ENCODE measurements at places on chromosomes 6 and 20.

- DNase-seq, result no peak
Observed at GRCh38 chr20:19067986-19068385, 144.5 kb upstream of the SLC24A3 start.

DNA sequence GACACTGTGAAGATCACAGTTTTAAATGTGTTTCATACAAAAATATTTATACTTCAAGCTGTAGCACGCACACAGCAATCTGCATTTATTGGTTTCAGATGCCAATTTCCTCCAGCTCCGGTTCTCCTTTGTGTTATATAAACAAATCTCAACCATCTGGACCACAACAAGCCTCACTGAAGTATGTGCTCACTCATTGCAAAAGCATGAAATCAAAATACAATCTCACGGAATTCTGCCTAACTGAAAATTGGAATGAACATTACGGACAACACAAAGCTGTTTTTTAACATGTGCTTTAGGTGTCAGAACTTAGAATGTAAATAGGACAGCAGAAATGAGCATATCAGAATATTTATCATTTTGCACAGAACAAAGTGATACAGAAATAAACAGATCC lies 38.0 kb downstream of the RCAN2 start:
- DNase-seq, result no peak

DNA sequence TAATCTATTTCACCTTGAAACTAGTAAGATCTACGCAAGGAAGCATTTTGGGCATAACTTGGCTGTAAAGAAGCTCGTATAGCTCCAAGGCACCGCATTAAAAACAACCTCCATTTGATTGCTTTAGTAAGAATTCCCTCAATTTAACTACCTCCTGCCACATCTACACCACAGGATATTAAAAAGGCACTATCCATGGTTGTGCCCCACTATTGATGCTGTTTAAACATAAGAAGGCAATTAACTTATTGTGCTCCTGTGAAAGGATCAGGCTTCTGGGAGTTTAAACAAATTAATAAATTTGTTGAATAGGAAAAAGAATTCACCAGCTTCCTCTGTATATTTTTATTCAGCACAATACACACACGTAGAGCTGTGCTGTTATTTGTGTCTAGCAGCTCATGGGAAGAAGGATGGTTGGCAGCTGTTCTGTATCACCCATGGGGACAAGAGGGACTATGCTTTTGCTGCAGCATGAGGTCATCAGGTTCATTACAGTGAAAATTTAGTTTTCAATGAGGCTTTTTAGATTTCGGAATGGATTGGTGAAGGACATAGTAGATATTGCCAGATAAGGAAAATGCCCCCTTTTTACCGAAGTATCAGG lies 513.3 kb downstream of the HAO1 start:
- DNase-seq, result no peak

DNA sequence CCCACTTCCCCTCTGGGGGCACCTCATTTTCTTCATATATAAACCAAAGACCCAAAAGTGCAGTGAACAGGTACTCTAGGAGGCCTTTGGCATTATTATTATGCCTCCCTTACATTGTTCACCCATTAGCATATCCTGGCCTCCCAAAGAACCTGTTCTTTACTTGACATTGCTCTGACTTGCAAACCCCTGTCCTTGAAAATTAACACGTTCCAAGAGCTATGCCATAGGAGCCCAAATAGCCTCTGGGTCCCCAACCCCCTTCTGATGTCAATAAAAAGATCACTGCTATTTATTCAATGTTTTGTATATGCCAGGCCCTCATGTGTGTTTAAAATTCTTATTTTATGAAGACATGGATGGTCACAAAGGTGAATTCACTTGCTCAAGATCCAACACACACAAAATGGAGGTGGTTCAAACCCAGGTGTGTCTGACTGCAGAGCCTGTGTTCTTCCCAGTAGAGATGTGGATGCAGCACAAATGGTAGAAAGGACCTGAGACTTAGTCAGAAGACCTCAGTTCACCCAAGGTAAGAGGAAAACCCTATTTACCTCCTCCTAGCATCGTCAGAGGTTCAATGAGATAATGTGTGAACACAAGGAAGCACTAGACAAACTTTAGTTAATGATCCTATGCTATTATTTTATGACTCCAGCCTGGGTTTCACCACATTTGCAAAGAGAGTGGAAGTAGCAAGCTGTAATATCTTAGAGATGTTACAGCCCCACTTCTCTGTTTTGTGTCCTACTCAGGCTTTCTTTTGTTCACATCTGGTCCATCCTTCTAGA lies 36.6 kb downstream of the BCL2L1 start:
- DNase-seq, result no peak

DNA sequence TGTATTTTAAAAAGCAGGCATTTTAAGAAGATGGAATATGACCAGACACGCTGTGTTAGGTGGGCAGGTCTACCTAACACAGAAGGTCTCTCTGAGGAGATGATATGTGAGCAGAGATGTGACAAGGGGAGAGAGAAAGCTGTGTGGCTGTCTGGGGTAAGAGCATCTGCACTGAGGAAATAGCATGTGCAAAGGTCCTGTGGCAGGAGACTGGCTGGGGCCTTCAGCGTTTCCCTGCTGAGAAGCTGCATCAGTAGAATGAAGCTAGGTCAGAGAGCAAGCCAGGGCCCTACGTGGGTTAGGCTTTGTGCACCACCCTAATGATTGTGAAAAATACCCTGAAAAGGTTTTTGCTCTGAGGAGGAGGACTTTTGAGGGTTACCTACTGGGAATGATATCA lies 87.0 kb downstream of the TXNDC5 start:
- DNase-seq, result no peak

- no peak for DNase-seq
Observed at GRCh38 chr6:166027761-166028160, 139.9 kb downstream of the TBXT start.

- peak; percentile 66 for DNase-seq
Observed at GRCh38 chr6:30169658-30170614, 6.6 kb downstream of the TRIM15 start.

DNA sequence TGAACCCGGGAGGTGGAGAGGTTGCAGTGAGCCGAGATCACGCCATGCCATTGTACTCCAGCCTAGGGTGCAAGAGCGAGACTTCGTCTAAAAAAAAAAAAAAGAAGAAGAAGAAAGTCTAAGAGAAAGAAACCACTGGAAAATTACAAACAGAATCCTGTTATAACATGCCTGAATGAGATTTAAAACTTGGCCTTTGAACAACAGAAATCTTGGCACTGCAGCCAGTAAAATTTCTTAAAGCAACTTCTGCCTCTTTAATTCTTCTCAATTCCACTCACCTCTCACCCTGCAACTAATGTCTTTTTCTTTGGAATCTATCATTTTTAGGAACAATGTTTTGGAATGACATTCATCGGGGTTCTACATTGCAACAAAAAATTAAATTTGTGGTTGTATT lies 26.3 kb downstream of the PM20D2 start:
- DNase-seq, result no peak

DNA sequence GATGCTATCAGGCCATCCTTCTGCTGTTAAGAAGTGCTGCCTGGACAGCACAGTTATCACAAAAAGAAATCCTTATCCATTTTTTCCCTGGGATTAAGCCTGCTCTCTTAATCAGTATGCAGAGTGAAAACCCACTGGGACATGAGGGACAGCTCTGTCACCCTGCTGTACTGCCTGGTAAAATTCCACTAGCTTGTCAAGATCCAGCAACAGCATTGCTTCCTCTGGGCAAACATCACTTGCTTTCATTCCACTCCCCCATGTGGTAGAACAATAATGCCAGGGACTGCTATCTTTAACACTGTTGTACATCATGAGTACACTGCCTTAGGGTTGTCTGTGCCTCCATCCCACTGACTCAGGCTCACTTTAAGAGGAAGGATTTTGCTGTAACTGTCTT lies 331.3 kb downstream of the KIF16B start:
- no peak for DNase-seq

GRCh38 chr20:14538433-14538832 lies 201.0 kb upstream of the FLRT3 start:
- DNase-seq, result peak; percentile 34

GRCh38 chr6:157760589-157761330 lies 62.3 kb upstream of the SNX9 start:
- no peak for DNase-seq

GRCh38 chr6:73858376-73858775 lies 162.4 kb downstream of the CD109 start:
- DNase-seq, result no peak

DNA sequence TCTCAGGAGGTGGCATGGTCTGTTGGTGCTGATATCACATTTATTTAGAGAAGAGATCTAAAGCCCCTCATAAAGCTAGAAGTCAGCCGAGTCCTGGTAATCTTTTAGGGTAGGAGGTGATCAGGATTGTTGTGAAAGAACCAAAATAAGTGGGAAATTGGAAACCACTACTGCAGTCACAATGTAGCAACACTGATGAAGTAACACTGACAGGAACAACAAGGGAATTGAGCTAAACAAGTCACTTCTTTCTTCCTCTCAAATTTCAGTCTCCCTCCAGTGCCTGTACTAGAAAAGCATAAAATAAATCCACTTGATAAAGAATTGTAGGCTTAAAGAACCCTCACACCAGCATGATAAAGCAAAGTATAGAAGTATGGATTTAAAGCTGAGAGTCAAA lies 1509.0 kb downstream of the GRIK2 start:
- no peak for DNase-seq

GRCh38 chr6:149884215-149884614 lies 13.7 kb downstream of the RAET1E start:
- no peak for DNase-seq
